T-helper 1 cell (primary cell): ENCODE measurements at places on chromosomes 4 and X.

DNA sequence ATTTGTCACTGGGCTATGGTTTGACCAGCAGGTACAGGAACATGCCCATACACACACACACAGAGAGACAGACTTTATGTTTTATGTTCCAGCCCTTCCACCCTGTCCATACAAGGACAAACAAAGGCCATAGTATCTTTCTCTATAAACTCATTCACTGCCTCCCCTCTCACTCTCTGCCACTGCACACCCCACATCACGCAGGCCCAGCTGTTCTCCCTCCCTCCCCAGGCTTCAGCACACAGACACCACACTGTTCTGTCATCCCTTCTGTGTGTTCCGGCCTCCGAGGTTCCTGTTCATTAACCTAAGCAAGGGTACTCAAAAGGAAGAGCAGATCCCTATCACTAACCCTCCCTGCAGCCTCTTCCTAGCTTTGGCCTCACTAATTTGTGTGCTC, 17.8 kb downstream of the LAS1L start:
- no peak for DNase-seq

- no peak for DNase-seq
Measured at GRCh38 chr4:72557021-72557420, 12.0 kb downstream of the ADAMTS3 start.

- no peak for DNase-seq
Measured at GRCh38 chrX:130786030-130786429, 117.0 kb downstream of the ENOX2 start.

DNA sequence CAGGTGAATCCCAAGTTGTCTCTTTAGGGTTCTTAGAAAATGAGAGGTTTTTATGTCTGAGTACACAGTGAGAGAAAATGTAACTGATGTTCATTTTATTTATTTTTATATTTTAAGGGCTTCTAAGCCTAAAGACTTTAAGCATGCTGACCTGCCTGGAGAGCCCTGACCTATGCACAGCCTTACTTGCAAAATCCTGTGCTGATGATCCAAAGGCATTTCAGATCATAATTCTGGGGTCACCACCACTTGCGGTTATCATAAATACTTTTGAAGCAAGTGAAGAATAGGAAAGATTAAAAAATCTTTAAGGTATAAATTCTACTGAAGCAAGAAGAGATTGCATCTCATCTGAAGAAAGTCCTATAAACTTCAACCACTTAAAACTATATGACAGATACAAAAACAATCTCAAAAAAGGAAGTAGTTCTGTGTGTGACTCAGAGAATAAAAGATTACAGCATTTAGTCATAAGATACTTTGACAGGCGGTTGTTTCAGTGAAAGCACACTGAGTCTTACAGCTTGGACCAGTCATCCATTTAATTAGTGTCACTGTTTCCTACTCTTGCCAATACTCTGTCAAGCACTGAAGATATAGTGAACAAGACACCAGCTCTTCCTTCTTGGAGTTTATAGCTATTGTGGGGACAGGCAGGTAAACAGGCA, 245.2 kb upstream of the DIPK2B start:
- DNase-seq = no peak

GRCh38 chrX:99663136-99663535, 746.9 kb downstream of the PCDH19 start:
- no peak for DNase-seq

DNA sequence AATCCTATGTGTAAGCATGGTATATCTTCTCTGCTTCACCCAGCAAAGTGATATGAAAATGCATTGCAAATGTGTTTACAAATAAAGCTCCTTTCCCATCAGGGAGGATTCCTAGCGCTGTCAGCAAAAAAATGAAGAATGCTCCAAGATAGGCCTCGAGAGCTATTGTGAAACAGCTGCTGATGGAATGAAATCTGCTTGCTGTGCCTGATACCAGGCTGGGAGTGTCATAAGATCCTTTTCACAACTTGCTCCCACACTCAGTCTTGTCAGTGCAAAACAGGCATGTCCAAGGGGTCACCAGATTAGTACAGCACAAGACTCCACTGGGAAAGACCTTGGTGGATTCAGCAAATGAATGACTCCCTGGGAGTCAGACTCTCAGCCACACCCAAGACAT, 34.1 kb downstream of the HNRNPH2 start:
- DNase-seq = no peak

DNA sequence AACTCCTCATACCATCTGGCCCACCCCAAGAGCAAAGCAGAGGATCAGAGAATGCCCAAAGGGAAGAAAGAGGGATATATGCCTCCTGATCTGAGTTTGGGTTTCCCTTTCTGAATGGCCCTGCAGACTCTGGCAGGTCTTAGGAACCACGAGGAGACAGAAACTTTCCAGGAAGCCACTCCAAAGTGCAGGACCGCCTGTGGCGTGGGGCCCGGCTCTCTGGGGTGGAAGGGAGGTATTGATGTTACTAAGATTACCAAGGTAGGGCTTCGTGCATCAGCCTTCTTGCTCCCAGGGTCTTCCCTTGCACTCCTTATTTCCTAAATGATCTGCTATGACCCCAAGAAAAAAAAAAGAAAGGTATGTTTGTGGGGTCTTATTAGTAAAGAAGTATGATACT, 41.9 kb upstream of the SPRY1 start:
- no peak for DNase-seq

DNA sequence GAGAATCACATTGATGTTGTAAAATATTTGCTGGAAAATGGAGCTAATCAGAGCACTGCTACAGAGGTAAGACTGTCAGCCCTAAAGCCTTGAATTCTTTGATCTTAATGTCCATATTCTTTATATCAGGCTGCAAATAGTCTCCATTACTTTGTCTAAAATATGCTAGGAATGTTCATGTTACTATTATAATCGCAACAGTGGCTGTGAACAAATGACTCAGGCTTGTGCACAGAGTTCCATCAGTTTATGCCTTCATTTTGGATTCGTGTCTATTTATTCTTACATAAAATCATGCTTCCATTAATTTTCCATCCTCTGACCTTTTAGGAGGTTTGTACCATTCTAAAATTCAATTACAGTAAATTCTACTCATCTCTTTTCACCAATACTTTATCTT, 182.7 kb downstream of the ANK2 start:
- no peak for DNase-seq
